ENCODE measurements at places on chromosomes 4 and X.

- no peak for DNase-seq
Observed at GRCh38 chr4:62226082-62226481, 1026.0 kb downstream of the ADGRL3 start.

- DNase-seq = no peak
Observed at GRCh38 chr4:33924239-33924638, 2320.1 kb downstream of the ARAP2 start.

GRCh38 chrX:8726031-8726652 is 5.8 kb downstream of the ANOS1 start:
- DNase-seq = no peak

- DNase-seq = no peak
Observed at GRCh38 chrX:41025926-41026701, 59.1 kb upstream of the USP9X start.

- no peak for DNase-seq
Observed at GRCh38 chrX:153019166-153019565, 25.2 kb upstream of the PNMA5 start.

DNA sequence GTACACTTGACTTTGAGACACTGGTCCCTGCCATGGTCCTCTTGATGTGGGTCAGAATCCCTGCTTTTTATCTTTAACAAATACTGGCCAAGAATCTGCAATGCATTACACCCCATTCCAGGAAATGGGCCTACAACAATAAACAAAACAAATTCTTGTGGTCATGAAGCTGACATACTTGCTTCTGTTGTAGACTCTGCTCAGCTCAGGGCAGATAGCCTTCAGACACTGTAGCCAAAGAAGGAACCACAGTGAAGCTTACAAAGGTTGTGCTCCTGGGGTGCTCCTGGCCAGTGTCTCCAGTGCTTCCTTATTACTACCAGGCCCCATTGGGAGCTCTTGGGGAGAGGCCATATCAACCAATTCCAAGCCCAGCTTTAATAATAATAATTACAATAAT is 21.8 kb downstream of the KIAA1210 start:
- DNase-seq = no peak

GRCh38 chrX:56932653-56933339 is 62.5 kb downstream of the SPIN3 start:
- DNase-seq = no peak

DNA sequence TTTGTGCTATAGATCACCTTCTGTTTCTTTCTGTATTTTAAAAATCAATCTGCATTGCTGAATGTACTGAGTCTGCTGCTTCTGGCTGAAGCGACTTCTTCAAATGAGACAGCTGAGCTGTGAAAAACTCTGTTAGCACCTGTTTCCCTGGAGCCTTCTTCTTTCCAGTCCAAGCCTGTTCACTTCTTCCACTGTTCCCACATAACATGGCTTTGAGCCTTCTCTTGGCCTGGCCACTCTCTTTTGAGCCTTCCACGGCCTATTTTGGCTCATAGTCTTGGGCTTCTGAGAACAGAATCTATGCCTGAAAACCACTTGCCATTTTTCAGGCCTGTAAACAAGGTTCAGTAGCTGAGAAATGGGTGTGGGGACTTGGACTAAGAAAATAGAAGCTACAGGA is 132.9 kb upstream of the IGFBP7 start:
- DNase-seq = no peak

DNA sequence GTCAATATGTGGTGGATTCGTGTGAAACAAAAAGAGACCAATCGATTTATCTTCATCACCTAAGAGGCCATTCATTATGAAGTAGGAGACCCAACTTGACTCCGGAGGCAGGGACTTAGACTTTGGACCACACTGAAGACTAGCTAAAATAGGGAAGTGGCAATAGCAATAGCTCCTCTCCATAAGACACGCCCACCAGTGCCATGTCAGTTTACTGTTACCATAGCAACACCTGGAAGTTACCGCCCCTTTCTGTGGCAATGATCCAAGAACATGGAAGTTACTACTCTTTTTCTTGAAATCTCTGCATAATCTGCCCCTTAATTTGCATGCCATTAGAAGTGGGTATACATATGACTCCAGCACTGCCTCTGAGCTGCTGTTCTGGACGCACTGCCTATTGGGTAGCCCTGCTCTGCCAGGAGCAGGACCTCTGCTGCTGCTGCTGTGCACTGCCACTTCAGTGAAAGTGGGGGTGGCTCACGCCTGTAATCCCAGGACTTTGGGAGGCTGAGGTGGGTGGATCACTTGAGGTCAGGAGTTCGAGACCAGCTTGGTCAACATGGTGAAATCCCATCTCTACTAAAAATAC is 163.2 kb downstream of the PRKX start:
- no peak for DNase-seq

- peak; percentile 7 for DNase-seq
Observed at GRCh38 chr4:42750091-42750490, 93.2 kb upstream of the ATP8A1 start.

DNA sequence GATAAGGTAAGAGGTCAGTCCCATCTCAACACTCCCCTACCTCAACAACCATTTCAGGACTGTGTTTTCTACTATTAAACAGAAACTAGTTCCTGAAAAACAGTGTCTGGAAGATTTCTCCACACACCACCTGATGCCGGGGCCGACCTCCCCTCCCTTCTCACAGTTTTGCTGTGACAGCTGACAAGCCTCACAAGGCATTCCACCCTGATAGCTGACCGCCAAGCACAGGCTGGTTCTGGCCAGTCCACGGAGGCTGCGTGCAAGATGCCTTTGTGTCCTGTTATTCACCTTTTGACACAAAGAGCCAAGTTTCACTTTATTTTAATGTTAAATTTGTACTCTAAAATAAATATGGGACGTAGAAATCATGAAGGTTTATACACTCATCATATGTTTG is 758.6 kb downstream of the PDHA2 start:
- DNase-seq = no peak

DNA sequence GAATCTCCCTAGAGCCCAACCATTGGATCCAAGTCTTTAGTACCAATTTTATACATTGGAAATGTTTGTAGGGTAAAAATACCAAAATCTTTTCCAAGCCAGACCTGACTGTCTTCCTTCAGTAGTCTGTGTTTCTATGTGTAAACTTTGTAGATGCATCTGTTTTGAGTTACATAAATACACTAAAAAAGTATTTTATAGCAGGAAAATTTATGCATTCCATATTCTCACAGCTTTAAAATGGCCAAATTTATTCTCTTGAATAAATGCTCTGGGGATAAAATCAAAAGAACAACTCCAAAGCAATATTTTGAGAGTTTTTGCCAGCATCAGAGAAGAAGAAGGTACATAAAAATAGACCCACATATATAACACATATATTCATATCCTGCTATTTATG is 377.4 kb downstream of the PPP3CA start:
- no peak for DNase-seq

DNA sequence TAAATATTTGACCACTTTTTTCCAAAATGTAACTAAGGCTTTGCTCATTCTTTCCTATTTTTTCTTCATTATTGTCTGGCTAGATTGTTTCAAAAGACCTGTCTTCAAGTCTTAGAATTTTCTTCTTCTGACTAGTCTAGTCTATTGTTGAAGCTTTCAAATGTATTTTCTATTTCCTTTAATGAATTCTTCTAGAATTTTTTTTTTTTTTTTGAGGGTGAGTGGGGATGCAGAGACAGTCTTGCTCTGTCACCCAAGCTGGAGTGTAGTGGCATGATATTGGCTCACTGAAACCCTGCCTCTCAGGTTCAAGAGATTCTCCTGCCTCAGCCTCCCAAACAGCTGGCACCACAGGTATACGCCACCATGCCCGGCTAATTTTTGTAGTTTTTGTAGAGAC is 141.4 kb downstream of the TET2 start:
- no peak for DNase-seq

- no peak for DNase-seq
Observed at GRCh38 chr4:55547918-55548317, 1.2 kb upstream of the CLOCK start.

- DNase-seq = no peak
Observed at GRCh38 chr4:84238247-84239090, 260.6 kb downstream of the NKX6-1 start.

GRCh38 chr4:152943672-152944071 is 7.5 kb downstream of the FHDC1 start:
- no peak for DNase-seq

DNA sequence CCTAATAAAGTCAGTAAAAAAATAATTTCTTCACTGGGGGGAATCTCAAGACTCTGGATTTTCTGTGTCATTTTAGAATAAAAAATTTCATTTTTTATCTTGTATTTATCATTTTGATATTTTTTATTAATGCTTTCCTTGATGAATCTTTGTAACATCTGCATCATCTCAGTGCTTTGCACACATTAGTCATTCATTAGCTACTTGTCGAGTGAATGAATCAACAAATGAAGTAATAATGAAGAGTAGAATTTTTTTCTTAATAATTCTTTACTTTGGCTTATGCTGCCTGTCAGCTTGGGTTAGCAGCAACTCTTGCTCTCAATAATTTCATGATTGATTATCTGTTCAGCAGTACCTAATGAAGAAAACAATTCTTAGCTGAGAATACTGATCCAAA is 530.8 kb downstream of the GRXCR1 start:
- no peak for DNase-seq

DNA sequence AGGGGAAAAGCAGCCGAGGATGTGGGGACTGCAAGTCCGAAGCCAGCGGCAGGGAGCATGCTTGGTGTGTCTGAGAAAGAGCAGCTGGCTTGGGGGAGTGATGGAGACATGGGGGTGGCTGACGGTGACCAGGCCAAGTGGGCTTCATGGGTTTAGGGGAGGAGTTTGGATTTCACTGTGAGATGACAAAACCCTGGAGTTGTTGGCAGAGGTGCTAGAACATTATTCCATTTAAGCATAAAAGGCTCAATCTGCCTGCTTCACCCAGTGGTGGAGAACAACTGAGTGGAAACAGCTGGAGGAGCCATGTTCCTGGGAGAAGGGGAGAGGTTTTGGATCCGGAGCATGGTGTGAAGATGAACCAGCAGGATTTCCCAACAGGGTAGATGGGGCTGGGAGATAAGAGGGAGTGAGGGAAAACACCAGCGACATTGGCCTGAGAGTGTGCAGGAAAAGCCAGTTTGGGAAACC is 318.0 kb upstream of the TAPT1 start:
- no peak for DNase-seq

DNA sequence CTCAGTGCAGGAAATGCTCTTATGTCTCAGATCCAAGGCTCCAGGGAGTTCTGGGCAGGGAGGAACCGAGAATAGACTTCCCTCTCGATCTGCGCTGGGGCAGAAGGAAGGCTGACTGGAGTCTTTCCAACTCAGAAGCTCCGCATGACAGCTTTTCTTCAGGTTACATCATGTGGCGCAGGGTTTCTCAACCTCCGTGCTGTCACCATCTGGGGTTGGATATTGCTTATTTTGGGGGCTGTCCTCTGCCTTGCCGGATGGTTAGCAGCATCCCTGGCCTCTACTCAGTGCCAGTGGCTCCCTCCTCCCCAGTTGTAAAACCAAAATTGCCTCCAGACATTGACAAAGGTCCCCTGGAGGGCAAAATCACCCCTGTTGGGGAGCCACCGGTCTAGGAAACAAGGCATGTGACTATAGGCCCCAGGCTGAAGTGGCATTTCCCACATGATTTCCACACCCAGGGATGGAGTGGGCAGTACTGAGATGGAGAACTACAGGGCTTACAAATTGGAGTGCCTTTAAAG is 21.4 kb downstream of the REELD1 start:
- DNase-seq = no peak

DNA sequence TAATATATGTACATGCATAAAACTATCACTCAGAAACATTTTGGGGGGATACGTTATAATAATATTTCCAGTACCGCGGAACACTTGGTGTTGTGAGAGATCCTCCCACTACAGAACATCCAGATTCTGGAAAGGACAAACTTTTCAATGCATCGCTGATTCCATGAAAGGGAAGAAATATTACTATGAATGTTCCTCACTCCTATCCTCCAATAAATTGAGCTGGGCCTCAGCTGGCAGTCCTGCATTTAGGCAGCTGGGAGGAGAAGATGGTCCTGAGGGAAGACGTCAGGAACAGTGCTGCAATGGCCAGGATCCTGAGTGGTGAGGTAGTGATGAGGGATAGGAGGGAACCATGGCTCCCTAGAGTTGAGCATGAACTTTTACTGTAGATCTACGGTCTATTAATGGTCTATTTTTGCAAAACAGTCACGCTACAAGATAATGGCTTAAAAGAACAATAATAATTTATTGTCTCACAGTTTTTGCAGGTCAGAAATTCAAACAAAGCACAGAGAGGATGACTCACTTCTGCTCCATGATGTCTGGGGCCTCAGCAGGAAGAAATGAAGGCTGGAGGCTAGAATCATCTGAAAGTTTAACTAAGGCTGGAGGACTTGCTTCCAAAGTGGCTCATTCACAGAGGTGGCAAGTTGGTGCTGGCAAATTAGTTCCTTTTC is 538.1 kb downstream of the STIM2 start:
- DNase-seq = no peak

DNA sequence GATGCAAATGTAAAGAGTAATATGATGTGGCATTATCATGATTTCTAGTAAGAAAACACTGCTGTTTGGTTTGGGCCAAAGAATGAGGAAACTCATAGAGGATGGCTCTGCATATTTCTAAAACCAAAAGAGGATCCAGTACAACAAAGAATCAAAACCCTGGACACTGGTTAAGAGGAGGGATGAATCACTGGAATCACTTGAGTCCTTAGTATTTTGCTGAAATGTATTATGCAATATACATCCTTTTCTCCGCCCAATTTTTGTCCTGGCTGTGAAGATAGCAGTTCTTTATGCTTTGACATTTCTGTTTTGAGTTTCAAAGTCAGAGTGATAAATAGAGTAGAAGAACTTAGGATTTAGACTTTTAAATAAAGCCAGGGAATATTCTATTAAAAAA is 345.9 kb downstream of the PACRGL start:
- no peak for DNase-seq

DNA sequence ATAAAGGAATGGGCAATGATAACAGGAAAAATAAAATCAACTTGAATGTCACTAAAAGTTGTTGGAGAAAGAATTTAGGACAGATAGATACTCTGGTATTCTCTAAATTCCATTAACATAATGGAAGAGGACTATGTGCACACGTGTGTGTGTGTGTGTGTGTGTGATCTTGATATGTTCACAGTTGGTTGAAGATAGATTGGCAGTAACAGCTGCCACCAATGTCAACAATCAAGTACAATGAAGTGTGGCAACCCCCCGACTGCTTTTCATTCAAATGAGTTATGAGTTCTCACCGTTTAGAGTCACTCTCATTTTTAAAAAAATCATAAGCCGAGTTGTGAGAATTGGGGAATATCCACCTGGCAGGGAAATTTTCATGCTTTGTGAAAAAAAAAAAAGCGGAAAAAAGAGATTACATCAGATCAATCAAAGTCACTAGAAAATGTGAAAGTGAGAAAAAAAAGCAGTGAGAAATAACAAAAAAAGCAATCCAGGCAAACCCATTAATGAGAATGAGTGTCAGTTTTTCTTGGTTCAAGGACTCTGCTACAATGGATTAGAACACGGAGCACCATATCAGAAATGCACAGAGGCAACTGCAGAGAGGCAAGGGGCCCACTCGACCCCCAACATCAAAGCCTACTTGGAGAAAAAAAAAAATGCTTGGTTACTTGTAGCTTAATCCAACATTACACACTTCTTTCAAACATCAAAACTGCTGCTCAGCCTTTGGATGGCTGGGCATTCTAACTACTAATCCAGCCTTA is 414.9 kb upstream of the PITX2 start:
- no peak for DNase-seq

GRCh38 chrX:40073439-40074054 is 24.2 kb downstream of the BCOR start:
- no peak for DNase-seq
